Lower lobe of right lung (tissue), 2 donors: ENCODE measurements at places on chromosomes 4 and X. TPM values are rescaled to one million over a fixed set of nuclear protein-coding genes. Genes with fewer than 3 reads are reported as not detected.

Gene GK
- 46.3 TPM for total RNA-seq

Gene PCYT1B
- 1.2 TPM for total RNA-seq

DNA sequence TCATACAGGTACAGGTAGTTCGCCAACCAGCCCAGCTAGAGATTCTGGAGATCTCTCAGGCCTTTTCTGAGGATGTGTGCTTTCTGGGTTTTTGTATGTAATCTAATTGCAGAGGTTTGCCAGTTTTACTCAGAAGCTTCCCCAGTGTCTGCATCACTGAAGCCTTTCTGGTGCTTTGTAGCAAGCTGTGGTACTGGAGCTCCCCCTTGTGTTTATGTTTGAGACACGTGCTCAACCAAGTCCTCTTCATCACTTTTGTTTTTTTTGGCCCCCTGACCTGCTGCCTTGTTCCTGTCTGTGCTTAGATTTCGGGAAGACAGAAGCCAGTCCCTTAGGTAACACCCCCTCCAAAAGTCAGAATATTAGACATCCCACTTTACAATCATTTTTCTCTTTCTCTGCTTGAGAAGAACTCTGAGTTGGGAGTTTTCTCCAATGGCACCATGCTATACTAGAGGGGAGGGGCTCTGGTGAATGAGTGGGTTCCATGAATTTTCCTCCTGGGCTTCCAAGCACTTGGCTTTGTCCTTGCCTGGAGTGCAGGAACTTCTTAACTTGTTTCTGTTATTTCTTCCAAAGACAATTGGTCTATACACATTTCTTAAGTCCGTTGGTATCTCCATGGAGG, 128.4 kb upstream of the TBC1D9 start:
- no peak for DNase-seq

DNA sequence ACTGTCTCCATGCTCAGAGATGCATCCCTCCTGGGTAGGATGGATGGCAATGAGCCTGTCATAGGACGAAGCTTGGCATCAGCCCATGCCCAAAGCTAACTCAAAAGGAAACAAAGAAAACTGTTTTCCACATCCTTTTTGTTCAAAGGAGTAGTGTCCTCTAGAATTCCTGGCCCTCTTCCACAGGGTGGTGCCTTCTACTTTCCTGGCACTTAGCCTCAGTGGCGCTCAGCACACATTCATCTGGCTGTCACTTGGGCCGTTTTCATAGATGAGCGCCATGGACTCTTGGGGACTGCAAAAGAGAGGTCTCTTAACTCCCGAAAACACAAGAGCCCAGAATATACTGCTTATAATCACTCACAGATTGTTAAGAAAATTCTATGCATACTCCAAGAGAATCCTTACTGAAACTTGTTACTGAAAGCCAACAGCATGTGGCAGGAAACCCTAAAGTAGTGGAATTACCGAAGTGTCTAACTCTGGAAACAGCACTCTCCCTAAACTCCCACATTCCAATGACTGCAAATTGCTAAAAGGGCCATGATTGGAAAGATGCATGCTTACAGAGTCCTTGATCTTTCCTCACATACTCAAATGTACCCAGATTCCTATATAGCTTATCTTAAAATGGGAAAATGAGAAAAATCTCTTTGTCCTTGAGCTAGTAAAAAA, 110.0 kb downstream of the HS6ST2 start:
- no peak for DNase-seq
